ENCODE measurements at places on chromosomes 5 and 9. TPM values are rescaled to one million over a fixed set of nuclear protein-coding genes. Genes with fewer than 3 reads are reported as not detected.

DNA sequence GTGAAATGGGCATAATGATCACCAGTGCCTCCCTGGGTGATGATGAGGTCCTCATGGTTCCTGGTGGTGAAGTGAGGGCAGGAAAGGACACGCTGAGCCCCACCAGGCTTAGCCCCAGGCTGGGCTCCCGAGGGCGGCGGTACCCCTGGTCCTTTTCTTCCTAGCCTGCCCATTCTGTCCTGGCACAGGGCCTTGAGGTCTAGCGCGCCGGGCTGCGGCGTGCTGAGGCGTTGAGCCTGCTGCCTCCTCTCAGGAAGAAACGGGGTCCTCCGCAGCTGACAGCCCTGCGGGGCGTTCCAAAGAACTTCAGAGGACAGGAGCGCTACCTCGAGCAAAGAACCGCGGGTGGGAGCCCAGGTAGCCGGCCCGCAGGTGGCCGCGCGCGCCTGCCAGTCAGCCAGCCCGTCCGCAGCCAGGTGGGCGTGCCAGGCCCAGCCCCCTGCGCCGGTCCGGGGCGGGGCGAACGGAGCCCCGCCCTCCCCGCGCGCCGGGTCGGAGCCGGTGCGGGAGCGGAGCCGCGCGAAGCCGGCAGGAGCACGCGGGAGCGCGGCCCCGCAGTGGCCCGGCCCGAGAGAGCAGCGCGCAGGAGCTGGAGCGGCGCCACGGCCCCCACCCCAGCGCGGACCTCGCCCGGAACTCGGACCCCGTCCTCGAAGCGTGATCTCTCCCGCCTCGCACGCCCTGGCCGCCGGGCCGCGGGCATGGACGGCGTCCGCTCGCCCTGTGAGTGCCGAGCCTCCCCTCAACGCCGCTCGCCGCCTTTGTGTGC, at the start of gene WNK2:
WNK2 (plus strand) TSS at position 477 of the 769 bp plus-strand sequence. CDS start 791 bp downstream, outside the sequence.
- H3K27ac ChIP-seq: no peak within 1 kb of the TSS
- peaks cover 3% of the 10 kb centered on the region for H3K4me1 ChIP-seq
- no peaks in the 10 kb centered on the region for H3K27me3 ChIP-seq
- DNase-seq: peak; percentile 63

SLIT3 gene
- 7.6 TPM for total RNA-seq

DNA sequence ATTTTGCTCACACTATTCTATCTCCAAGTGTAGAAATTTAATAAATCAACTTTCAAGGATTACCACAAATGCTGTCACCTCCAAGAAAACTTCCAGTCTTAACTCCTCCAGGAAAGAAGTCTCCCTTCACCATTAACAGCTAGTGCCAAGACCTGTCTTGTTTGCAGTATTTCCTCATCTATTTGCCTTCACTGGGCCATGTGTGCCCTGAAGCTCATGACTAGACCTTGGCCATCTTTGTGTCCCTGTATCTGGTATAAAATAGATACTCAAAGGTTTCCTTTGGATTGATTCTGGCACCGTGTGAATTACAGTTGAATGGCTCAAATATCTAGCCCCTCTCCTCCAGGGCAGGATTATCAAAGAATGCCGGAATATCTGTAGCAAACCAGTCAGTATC, 346.7 kb upstream of the KLF4 start:
- H3K36me3 ChIP-seq: no peaks in the 10 kb centered on the region
- no peak overlapping the region for H3K4me3 ChIP-seq
- H3K4me1 ChIP-seq: no peaks in the 10 kb centered on the region
- no peak overlapping the region for H3K27ac ChIP-seq
- no peaks in the 10 kb centered on the region for H3K27me3 ChIP-seq

DNA sequence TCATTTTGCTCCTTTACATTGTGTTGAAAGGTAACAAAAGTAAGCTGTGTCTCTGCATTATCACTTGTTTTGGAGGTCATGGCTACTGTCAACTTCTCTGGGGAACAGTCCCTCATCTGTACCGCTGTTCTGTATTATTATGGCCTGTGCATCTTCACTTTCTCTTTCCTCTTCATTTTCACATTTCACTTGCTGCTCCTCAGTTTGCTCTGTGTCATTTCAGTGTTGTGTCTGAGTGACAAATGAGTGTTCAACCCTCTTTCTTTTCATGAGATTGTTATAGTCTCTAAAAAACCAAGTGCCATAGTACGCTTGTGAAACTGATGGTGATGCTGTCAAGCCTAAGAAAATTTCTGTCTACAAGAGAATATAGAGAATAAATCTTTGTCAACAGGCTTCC, 122.0 kb upstream of the FER start:
- DNase-seq: no peak
- no peak overlapping the region for H3K4me3 ChIP-seq
- H3K4me1 ChIP-seq: no peaks in the 10 kb centered on the region

GRCh38 chr5:27502236-27502635, 463.9 kb upstream of the CDH9 start:
- H3K4me3 ChIP-seq: no peak overlapping the region
- H3K27me3 ChIP-seq: no peaks in the 10 kb centered on the region
- no peak for DNase-seq
- H3K27ac ChIP-seq: no peak overlapping the region
- H3K4me1 ChIP-seq: no peaks in the 10 kb centered on the region

DNA sequence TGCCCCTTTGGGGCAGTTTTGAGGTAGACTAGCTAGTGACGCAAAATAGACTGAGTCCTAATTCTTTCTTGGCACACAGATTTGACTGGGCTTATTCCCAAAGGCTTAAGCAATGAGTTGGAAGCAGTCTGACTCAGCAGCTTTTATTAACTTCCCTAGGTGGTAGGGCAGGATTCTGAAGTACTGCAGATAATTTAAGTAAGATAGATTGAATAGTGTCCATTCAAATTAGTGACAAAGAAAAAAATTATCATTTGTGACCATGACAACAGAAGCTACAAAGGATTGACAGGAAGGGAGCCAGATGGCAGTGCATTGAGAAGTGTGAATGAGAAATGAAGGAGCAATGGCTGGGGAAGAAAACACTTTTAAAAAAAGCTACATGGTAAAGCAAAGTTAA, 649.4 kb downstream of the CDH9 start:
- DNase-seq: no peak
- no peak overlapping the region for H3K27ac ChIP-seq
- H3K4me3 ChIP-seq: no peak overlapping the region
- H3K36me3 ChIP-seq: no peaks in the 10 kb centered on the region

GRCh38 chr5:103216137-103216536, 42.4 kb upstream of the MACIR start:
- no peaks in the 10 kb centered on the region for H3K27me3 ChIP-seq
- DNase-seq: no peak
- no peaks in the 10 kb centered on the region for H3K36me3 ChIP-seq
- no peak overlapping the region for H3K4me3 ChIP-seq
- no peak overlapping the region for H3K27ac ChIP-seq

FSTL4 gene
- total RNA-seq: 0.89 TPM

C5orf15 gene
- 31.9 TPM for total RNA-seq

- H3K27me3 ChIP-seq: no peaks in the 10 kb centered on the region
- H3K4me3 ChIP-seq: no peak overlapping the region
- H3K27ac ChIP-seq: no peak overlapping the region
- H3K36me3 ChIP-seq: no peaks in the 10 kb centered on the region
- peak; percentile 16 for DNase-seq
Measured at GRCh38 chr5:150118561-150119229, 32.3 kb upstream of the CSF1R start.

DNA sequence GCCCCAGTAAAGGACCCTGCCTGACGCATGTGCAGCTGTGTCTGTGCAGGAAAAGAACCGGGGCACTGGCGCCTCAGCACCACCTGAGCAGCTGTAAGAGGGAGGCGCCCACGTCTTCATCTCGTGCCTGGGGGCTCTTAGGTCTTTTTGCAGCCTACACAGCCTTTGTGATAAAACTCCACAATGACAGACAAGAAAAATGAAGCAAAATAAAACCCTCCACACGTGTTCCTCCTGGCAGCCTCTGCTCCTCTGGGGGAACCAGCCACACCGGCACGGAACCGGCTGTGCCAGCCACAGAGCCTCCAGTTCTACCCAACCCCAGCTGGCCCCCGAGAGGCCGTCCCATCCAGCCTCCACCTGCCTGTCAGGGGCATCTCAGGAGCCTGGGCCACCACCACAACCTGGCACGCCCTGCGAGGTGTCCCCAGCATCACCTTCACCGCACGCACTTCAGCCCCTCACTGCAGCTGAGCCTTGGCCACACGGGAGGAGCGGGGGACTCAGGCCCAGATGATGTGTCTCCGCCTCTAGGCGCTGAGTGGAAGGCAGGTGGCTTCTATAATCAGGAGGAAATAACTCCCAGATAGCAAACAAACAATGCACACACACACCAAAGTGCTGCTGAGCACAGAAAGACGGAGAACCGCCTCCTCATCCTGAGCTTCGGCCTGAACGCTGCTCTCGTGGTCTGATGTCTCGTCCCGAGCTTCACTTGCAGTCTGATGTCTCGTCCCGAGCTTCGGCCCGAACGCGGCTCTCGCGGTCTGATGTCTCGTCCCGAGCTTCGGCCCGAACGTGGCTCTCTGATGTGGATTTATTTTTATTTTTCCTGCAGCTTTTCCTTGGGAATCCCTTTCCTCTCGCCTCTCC, 28.6 kb upstream of the NSMF start:
- H3K4me3 ChIP-seq: no peak overlapping the region
- H3K27ac ChIP-seq: no peak overlapping the region
- no peaks in the 10 kb centered on the region for H3K4me1 ChIP-seq
- DNase-seq: no peak
- H3K36me3 ChIP-seq: no peaks in the 10 kb centered on the region

ANKRD34B gene
- total RNA-seq: not detected

DNA sequence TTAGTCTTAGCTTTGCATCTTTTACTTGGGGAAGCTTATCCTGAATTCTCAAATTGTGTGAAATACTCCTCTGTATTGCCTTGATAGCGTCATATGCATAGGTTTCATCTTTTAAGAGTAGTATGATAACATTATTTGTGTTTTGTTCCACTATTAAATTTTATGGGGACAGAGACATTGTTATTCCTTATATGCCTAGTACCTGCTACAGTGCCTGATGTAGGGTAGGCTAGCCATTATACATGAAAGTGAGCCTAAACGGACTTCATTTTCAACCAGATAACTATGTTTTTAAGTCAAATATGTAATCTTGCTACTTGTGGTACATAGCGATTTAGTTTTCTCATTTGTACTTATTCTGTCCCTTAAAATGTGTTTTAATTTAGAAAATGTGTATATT, 105.9 kb downstream of the DMXL1 start:
- no peak overlapping the region for H3K4me3 ChIP-seq
- H3K36me3 ChIP-seq: no peaks in the 10 kb centered on the region
- DNase-seq: no peak
- no peaks in the 10 kb centered on the region for H3K4me1 ChIP-seq
- H3K27me3 ChIP-seq: no peaks in the 10 kb centered on the region

DNA sequence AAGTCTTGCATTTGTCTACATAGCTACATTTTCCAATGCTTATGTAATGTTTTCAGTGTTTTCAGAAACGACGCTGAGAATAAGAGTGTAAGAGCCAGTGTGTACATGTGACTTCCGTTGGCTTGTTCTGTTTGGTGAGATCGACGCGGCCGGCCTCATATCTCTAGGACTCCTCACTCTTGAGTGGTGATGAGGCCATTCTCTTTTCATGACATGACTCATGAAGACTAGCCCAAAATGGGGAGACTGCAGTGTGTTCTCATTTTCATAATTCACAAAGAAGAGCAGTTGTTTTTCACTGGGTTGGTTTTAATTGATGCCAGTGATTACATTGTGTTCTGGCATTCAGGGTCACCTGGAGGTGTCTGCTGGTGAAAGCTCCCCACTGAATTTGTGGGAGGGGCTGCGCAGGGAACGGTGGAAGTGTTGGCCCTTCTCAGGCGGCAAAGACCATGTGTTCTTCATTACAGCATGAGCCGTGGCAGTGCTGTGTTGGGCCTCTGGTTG, 131.5 kb upstream of the OTULINL start:
- H3K4me3 ChIP-seq: no peak overlapping the region
- DNase-seq: no peak
- peak overlapping the region; percentile 41 for H3K27ac ChIP-seq
- H3K36me3 ChIP-seq: no peaks in the 10 kb centered on the region

DNA sequence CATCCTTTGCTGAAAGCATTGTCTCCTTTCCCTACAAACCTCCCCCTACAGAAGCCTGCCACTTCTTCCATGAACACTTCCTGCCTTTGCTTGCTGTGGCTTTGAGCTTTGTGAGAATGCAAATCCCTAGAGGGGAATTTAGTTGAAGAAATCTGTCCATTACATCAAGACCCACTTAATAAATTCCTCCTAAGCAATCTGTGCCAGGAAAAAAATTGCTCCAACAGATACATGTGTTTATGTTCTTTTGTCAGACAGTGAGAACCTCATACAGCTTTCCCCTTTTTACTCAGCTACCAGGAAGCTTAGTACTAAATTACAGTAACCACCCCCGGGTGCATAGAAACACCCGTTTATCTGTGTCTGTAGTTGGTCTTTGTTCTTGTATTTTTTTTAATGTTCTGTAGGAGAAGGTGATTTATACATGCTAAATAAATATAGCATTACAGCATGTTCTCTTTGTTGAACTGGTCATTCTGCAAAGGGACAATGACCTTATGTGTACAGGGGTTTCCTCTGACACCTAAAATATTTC, 43.9 kb downstream of the SH3TC2 start:
- H3K4me1 ChIP-seq: no peaks in the 10 kb centered on the region
- H3K36me3 ChIP-seq: no peaks in the 10 kb centered on the region
- no peak for DNase-seq

DNA sequence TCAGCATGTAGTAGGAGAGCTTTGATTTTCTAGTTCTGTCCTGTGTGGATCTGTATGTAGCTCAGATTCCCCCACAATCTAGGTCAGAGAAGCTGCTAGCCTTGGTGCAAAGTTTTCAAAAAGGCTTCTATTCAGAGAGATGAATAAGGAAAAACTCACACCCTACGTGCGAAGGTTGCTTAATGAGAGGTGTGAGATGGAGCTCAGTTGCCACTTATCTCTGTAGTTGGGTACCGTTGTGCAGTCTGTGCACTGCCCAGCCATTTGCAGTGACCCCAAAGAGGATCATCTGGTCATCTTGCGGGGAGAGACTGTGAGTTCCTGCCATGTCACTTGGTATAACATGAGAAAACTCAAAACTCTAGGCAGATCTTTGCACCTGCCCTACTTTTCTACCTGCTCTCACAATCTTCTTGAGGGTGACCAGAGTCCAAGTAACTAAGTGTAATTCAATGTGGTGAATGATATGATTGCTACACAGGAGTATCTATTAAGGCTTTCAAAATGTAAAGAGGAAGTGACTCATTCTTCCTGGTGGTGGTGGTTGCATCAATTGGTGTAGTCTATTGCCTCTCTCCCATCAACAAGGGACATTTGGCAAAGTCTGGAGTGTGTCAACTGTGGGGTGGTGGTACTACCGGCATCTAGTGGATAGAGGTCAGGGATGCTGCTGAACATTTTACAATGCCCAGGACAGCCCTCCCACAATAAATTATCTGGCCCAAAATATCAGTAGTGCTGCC, 65.2 kb downstream of the TMC1 start:
- peaks cover 3% of the 10 kb centered on the region for H3K4me1 ChIP-seq
- no peaks in the 10 kb centered on the region for H3K27me3 ChIP-seq
- DNase-seq: peak; percentile 41
- H3K27ac ChIP-seq: peak overlapping the region; percentile 78

GRCh38 chr5:132656774-132657355, 1.1 kb upstream of the IL13 start:
- no peak overlapping the region for H3K27ac ChIP-seq
- H3K36me3 ChIP-seq: no peaks in the 10 kb centered on the region
- H3K27me3 ChIP-seq: peaks cover 18% of the 10 kb centered on the region
- no peak overlapping the region for H3K4me3 ChIP-seq

IPPK gene
- total RNA-seq: 8.4 TPM

RAPGEF6 gene
- 16.2 TPM for total RNA-seq

ZNF354C gene
- 1.9 TPM for total RNA-seq

ACTBL2 gene
- total RNA-seq: not detected

GRXCR2 gene
- total RNA-seq: not detected

RASEF gene
- 38.9 TPM for total RNA-seq

- no peak for DNase-seq
- H3K27me3 ChIP-seq: no peaks in the 10 kb centered on the region
- H3K4me3 ChIP-seq: no peak overlapping the region
- no peaks in the 10 kb centered on the region for H3K4me1 ChIP-seq
Measured at GRCh38 chr9:38339087-38339486, 53.4 kb upstream of the ALDH1B1 start.

SPATA31A3 gene
- total RNA-seq: not detected

All from colonic mucosa (tissue), 4 donors.